ENCODE measurements at places on chromosomes 4 and X.

DNA sequence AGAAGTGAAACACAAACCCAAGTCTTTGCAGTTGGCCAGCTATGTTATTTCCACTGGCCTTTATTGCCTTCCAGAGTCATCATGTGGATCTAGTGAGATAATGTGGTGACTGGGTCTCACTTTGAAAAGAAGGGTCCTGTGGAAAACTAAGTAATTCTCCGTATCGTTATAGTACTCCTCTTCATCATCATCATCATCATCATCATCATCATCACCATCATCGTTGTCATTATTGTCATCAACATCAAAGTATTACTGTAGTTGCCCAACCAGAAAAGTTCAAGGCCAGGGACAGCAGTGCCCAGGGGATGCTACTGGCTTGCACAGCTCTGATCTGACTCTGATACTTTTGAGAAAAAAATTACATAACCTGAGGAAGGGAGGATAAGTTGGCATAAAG, 295.6 kb upstream of the F9 start:
- no peak for DNase-seq

DNA sequence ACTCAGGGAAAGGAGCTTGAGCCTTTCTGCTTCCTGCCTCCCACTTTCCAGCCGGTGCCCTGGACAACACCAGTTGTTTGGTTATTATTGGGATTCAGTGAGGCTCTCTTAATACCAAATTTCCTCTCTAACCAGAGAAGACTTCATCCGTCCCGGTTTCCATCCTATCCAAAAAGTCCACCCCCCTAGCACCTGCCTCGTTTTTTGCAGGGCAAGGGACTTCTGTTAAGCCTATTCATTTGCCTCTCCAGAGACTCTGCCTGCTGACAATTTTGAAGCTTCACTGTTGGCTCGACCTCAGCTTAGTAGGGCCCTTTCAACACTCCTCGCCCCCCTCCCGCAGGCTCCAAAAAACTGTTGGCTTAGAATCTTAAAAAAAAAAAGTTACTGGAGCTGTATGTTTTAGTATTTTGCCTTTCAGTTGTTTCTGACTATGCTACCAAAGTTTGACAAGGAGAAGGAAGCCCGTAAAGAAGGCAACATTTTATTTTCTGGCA, 779 bp upstream of the PRSS12 start:
- DNase-seq: no peak

- DNase-seq: no peak
Observed at GRCh38 chr4:67040315-67040714, 505.0 kb downstream of the CENPC start.

GRCh38 chr4:15897577-15897976, 41.0 kb downstream of the FGFBP1 start:
- no peak for DNase-seq

- DNase-seq: no peak
Observed at GRCh38 chr4:105666693-105667092, 41.8 kb downstream of the INTS12 start.
